Fibroblast of skin of right quadriceps (primary cell): ENCODE measurements at places on chromosomes 7 and 10.
A peak's percentile ranks its signal among the peaks of the same experiment; 100 is the strongest.

DNA sequence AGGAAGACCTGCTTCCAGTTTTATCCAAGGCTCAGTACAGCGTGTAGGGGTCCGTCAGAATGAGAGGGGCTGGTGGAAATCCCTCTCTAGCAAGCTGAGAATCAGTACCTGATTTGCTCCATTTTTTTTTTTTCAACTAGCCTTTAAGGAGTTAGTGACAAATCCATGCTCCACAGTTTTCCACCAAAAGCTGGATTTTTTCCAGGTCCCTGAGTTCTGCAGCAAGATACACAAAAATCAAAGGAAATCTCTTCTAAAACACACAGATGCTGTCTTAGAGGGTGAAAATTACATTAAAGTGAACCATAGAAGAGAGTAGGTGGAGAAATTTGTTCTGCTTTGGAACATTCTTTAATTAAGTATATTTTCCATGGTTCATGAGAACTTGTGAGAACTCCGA is 30.4 kb downstream of the MDFIC start:
- DNase-seq = no peak

DNA sequence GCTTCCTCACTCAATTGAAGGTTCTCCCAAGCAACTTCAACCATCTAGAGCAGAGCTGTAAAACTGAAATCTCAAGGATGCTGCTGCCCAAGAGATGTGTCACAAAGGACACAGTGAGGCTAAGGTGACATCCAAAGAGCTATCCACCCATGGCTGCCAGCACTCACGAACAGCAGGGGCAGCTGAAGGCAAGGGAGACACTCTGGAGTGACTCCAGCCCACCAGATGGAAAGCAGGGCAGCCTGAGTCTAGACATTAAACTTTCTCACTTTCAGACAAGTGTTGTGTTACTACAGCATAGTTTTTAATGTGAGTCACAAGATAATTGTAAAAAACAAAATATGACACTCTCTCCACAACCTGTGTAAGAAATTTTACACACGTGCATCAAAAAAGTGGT is 113.5 kb downstream of the LARP4B start:
- DNase-seq = no peak

- peak; percentile 92 for DNase-seq
Observed at GRCh38 chr10:104445359-104445758, 91.7 kb downstream of the CFAP58 start.

DNA sequence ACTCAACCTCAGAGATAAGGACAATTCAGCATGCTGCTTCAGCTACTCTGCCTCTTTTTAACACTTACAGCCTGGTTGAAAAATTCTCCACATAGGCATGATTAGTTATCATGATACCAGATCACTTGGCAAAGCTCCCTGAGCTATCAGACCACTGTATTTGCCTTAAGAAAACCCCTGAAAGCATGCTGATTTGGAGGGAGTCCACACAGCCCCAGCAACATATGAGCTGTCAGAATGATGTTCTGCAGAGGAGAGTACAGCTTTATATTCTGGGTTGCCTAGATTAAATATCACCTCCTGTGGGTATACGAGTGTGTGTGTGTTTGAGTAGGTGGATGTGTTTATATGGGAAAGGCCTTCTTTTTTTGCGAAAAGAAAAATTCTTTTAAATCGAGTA is 170.2 kb upstream of the CHRM2 start:
- DNase-seq = no peak

DNA sequence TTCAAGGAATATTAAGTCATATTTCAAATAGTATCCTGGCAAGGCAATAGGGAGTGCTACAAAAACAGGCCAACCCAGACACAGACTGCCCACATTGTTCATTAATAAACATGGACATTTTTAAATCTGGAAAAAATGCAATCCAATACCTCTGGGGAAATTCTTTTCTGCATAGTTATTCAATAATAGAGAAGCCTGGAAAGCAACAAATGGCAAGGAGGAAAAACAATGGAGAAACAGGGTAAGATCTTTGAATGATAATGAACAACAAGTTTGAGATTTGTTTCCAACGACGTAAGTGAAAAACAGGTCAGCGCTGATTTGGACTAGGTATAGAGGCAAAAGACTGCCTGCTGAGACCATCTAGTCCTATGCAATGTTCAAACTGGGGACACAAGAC is 44.7 kb upstream of the ZNF800 start:
- DNase-seq = no peak

GRCh38 chr10:110843796-110844616 is 27.7 kb upstream of the PDCD4 start:
- DNase-seq = no peak

- no peak for DNase-seq
Observed at GRCh38 chr10:119349341-119349740, 142.0 kb downstream of the GRK5 start.
